ENCODE measurements at places on chromosomes 7 and 10.

DNA sequence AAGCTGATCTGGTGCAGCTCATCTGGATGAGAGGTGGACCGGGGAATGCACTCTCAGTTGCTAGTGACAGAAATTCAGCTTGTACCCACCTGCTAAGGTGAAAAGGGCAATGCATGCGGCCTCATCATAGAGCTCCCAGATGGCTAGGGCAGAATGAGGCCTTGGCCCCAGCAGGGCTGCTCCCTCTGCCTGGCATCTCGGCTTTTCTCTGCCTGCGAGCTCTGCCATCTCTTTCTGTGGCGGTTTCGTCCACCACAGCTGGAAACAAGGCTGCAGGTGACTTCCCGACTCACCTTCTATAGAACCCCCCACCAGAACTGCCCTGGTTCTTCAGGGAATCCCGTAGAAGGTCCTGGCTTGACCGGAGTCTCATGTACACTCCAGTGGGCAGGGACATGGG, 60.1 kb downstream of the TACC2 start:
- no peak for DNase-seq

- no peak for DNase-seq
Observed at GRCh38 chr7:70271617-70272081, 673.4 kb downstream of the AUTS2 start.

DNA sequence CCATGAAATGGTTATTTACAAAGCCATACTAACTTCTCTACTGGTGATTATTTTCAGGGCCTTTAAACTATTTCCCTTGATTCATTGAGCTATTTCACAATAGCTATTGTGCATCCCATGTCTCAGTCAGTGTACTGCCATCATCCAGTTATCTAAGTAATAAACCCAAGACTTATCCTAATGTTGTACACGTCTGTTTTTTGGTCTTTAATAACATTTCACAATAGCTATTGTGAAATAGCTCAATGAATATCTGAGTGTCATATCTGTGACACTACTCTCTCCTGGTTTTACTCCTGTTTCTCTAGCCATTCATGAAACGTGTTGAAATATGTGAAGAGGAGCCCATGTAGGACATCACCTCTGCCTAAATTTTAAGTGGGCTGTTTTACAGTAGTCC, 36.5 kb upstream of the TMEM140 start:
- no peak for DNase-seq

DNA sequence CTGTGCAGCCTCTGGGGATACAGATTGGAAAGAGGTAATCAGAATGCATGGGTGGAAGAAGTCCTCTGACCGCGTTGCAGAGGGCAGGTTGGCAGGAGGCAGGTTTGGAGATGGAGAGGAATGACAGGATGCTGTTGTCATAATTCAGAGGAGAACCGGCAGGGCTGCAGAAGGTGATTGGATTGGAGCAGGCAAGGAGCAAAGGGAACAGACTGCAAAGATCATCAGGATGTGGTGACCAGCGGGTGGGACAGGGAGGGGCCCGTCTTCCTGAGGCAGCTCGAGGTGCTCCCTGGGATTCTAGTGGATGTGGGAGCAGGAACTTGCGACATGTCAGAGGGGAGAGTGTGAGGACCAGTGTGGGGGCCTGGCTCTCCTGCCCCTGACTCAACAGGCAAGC, 78.5 kb upstream of the PPIF start:
- no peak for DNase-seq

DNA sequence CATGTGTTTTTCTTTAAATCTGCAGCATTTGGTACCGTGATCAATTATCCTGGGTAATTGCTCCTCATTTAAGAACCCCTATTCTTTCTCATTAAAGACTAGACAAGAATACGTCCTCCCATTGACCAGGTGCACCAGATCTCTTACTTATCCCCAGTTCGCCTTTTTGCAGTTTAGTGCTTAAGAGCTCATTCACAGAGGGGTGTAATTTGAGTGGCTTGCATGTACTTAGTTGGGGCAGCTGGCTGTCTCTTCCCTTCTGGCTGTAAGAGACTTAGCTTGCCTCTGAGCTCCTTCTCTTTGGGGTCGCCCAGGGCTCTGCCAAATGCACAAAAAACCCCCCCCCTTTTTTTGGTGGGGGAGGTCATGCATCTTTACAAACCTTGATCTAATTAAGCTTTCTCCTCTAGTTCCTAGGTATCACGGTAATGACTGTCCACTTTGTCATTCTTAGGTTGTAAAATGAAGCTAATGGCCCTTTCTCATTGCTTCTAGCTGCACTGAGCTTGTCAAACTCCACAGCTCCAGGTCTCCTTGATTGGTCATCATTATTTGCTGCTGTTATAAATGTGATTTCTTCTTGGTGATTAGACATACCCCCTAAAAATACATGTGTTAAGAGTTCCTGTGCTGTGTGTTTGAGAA, 26.3 kb downstream of the GAD2 start:
- no peak for DNase-seq

DNA sequence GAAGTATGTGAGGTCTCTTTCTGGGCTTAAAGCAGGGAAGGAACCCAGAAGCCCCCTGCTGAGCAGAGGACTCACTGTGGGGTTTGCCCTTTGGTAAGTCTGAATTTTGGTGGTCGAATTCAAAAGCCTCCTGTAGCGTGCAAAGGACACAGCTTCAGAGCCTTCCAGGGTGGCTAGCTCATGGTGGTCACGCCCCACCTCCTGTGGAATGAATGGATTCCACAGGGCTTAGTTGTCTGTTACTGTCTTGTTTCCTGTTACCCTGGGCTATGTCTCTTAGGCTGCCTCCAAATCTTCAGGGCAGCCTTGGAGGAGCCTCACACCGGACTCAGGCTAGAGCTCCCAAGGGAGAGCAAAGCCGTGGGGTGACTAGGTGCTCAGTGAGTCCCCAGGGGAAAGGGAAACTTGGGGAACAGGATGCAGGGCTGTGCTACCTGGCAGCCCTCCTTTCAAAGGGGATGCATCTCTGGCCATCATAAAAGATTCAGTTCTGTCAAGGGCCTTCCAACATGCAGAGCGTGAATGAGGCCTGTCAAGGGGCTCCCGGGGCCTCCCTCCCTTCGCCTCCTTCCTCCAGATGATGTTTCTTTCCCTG, 211.7 kb downstream of the CCSER2 start:
- no peak for DNase-seq

DNA sequence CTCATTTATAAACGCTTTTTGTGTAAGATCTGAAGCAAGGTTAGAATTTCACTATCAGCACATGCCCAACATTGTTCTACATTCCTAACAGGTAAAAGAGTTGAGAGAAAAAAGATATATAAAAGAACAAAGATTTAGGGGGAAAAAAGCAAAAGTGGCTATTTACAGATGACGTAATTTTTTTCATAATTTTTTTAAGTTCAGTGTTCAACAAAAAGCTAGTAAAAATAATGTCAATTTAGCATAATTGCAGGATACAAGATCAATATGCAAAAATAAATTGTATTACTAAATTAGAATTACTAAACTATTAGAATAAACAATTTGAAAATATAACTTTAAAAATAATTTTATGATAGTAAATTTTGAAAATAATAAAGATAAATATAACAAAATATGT, 405.0 kb downstream of the SEMA3D start:
- no peak for DNase-seq

DNA sequence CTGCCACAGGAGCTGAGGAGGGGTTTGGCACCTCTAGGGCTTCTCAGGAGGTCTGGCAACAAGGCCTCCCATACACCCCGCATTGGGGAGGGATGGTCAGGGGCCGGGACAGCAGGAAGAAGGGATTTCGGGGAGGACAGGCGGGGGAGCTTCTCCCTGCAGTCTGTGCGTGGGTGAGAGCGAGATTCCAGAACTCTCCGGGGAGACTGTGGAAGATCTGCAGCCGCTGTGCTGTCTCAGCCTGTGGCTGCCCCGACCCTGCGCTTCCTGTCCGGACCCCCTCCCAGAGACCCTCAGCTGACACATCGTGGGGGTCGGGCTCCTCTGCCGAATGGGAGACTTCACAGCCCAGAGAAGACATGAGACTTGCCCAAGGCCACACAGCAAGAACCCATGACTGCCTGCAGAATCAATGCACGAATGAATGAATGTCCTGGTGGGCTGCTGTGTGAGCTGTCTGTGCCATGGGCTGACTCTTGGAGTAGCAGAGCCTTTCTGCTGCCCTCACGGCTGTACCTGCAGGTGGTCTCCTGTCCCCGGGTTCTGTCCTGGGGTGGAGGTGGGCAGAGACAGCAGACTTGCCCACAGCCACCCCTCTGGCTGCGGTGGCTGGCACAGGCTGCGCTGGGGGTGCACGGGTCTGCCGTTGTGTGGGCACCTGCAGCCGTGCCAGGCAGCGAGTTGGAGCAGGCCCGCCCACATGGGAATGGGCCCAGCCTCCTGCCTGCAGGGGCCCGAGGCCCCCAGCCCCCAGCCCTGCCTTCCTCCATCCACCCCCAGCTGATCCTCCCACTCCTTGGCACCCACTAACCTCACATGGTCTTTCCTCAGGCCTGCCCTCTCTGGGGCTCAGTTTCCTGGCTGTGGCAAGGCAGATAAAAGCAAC, 16.3 kb upstream of the LFNG start:
- DNase-seq: no peak

DNA sequence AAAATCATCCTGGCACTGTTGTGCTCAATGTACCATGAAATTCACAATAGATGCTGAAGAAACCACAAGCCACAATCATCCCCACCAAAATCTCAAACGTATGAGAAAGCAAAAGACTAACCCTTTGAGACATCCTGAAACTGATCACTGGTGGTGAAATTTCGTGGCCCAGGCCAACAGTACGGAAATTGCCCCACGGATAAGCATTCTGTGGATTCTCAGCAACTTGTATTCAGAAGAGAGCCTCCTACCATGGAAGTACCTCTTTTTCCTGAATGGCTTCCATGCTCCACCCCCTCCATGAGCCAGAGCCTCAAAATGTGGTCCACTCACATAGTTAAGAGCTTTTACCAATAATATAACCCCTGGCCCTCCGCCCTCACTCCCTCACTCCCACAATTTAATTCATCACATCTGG, 163.9 kb upstream of the AUTS2 start:
- DNase-seq: no peak

DNA sequence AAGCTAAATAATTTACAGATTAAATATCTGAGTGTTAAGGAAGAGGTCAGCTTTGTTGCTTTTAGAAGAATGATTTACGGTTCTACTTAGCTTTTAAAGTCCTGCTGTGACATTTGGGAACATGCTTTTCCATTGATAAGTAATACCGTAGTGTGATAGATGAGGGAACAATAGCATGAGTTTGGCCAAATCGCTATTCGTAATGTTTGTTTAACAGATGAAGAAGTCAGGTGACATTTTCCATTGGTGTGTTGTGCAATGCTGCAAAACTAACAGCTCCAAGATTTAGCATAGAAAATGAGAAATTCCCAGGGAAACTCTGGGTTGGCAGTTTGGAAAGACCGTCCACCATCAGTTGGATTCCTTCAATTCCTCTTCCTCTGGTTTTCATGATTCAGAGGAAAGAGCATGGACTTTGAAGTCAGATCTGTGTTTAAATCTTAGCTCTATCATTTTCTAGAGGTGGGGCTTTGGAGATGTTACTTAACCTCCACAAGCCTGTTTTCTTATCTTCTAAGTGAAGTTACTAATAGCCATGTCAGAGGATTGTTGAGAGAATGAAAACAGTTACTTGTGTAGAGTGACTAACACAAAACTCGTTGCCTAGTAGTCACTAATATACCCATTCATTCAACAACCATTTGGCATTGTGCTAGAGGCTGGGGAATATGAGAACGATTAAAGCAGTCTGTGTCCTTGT, 140.4 kb upstream of the BMPER start:
- no peak for DNase-seq

DNA sequence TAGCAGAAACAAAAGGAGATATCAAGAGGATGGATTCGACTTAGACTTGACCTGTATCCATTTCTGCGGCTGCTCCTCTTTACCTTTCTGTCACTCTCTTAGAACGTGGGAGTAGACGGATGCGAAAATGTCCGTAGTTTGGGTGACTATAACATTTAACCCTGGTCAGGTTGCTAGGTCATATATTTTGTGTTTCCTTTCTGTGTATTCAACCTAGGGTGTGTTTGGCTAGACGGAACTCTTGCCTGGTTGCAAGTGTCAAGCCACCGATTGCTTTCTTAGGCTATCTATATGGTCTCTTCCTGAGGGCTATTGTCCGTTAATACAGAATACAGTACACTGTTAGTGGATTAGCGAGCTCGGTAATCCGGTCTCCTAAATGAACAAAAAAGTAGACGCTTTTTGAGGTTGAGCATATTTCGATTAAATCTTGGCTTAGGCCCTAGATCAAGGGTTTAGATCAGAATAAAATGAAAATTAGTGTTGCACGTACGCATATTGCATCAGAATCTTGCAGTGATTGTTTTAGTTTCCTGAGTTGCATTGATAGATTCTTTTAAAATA, 1.2 kb downstream of the PTEN start:
- DNase-seq: no peak

DNA sequence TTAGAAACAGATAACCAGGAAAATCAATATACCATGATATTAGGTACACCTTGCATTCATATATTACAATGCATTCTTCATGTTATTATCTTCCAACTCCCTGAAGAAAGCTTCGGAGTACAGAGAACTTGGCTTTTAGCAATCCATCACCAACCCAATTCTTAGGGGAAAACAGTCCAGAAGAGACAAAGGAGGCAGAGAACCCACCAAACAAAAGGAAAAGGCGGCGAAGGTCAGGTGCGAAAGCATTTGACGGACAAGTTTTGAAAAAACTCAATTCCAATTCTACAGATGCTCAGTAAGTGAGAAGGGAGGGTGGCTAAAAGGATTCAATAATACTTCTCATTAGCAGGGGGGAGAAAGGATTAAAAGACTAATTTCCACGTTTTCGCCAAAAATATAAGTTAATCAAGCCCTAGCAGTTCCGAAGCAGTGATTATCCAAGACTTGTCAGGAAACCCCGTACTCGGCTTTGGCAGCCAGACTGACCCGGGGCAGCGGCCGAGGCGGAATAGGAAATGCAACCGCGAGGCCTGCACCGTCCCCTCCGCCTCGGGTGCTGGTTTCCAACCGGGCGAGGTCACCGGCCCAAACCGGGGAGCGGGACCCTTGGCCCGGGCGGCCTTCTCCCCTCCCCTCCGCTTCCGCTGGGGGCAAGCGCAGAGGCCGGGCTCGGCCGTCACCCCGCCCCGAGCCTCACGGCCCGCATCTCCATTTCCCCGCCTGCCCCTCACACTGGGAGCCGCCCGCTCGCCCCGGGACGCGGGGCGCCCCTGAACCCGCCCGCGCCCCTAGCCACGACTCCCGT, 747 bp downstream of the GDI2 start:
- DNase-seq: no peak

DNA sequence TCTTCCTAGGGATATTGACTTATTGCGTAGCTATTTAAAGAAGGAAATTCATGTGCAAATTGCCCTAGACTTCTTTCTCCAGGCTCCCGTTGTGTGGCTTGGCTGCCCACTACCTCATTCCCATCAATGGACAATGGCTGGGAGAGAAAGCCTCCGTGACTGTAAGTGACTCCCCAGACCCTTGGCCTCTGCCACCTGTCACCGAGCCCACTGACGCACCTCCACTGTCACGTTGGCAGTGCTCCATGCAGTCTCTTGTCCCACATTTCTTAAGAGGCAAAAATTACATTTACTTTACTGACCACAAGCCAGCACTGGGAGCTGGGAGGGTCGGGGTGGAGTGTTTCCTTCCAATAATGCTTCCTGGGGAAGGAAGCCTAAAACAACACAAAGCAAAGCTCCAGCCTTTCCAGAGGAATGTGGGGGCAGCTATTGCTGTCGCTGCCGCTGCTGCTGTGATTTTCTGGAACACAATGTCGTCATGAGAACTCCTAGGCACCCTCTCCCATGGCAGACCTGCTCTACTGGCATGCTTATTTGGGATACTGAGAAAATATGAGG, 89.7 kb upstream of the STEAP1B start:
- DNase-seq: no peak

- no peak for DNase-seq
Observed at GRCh38 chr7:16318989-16319915, 102.1 kb downstream of the CRPPA start.
